Dermis blood vessel endothelial cell (primary cell): ENCODE measurements at places on chromosomes 1 and 21. TPM values are rescaled to one million over a fixed set of nuclear protein-coding genes. Genes with fewer than 3 reads are reported as not detected.

DNA sequence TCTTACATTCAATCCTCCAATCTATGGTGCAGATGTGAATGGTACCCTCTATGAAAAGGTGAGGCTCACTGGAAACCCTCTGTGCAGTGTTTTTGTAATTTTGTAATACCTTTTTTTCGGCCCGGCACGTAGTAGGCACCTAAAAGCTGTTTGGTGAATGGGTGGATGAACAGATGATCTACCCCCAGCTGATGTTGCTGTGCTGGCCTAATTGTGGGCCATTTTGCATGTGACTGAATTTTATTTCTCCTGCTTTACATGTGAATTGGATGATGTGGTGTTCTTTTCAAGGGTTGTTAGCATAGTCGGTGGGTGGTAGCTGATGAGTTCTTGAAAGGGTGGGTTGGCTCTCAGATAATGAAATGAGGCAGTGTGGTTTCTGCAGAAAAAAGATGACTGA is 10.4 kb downstream of the KDM4A start:
- no peak for DNase-seq

Gene LINGO4
- total RNA-seq: not detected in 2 replicates

Gene PAQR6
- 0.19 and 0.68 TPM in 2 replicates for total RNA-seq

Gene TRABD2B
- under 0.01 TPM in 1 of 2 replicates, not detected in the other for total RNA-seq

DNA sequence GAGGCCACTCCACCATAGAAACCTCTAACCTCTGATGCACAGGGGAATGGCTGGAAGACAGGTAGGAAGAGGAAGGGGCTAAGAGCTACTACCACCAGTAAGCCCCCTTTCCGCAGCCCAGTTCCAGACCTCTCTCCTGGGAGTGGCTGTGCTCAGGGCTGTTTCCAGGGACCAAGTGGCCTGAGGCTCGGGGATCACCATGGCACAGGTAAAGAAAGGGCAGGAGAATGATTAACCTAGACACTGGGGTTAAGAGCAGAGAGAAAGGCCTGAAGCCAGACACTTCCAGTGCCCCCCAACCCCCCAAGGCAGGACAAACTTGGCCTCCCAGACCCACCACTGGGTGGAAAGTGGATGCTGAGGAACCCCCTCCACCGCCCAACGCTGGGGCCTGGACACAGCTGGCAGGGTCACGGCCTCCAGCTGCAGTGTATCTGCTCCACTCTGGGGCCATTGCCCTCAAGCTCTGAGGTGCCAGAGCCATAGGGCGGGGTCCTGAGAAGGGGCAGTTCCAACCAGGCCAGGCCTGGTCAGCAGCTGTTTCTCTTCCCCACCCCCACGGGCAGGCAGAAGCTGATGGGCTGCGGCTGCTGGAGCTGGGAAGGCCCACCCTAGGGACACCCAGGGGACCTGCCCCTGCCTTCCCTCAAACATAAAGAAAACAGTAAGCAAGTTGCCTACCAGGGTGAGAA is 2.6 kb downstream of the TAGLN2 start:
- DNase-seq: peak; percentile 52

Gene FCRL2
- not detected in 2 replicates for total RNA-seq

DNA sequence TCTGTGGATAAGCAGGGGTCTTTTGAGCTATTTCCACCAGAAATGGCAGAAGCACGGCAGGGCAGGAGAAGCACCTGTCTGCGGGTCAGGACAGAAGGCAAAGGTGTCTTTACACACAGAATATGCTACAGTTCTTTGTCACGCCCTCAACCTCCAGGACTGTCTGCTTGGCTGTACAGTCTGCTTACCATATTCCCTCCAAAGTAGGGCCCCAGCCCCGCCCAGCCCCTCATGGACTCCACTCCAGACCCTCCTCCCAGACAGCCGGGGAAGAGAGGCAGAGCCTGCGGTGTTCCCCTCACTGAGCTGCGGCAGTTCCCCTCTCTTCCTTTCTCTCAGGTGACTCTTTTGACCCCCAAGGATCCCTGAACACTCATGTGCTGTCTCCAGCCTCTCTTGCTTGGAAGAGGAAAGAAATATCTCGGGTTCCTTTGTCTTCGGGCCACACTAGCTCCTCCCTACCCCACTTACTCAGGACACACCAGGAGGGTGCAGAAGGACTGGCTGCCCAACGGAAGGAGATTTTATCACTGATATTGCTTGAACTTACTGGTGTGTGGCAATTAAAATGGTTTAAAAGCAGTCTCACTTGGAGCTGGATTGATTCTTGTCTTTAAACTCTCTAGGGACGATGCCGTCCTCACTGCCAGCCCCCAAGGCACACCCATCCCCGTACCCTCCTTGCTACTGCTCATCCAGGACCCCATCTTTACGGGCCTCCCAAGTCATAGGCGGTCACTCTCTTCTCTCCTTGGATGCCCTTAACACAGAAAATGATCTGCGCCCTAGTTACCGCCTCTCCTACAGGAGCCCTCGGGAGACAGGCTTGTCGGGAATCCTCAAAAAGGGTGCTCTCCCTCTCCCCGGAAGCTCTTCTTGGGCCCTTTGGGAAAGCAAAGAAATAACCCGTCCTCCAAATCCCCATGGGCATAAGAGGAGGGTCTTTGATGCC is 169.7 kb downstream of the TOMM20 start:
- DNase-seq: no peak
